ENCODE measurements at places on chromosomes 11 and 22.

GRCh38 chr11:1667121-1667850 is 29.7 kb upstream of the KRTAP5-6 start:
- DNase-seq, result no peak

DNA sequence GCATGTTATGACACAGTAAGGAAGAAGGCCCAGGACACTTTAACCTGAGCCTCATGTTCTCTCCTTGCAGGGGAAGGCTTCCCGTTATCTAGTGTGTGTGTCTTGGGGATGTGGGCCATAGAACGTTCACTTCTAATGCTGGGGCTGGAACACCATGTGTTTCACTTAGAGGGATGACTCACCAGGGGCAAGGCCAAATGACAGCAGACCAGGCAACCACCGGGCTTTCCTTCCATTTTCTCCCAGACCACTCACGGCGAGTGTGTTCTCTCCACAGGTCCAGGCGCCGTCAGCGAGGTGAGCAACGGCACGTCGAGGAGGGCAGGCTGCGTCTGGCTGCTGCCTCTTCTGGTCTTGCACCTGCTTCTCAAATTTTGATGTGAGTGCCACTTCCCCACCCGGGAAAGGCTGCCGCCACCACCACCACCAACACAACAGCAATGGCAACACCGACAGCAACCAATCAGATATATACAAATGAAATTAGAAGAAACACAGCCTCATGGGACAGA is 964.4 kb downstream of the NTM start:
- no peak for DNase-seq

- no peak for DNase-seq
Measured at GRCh38 chr11:46625406-46625805, 8.1 kb downstream of the ATG13 start.

GRCh38 chr11:74980634-74981033 is 8.1 kb upstream of the NEU3 start:
- DNase-seq, result no peak

DNA sequence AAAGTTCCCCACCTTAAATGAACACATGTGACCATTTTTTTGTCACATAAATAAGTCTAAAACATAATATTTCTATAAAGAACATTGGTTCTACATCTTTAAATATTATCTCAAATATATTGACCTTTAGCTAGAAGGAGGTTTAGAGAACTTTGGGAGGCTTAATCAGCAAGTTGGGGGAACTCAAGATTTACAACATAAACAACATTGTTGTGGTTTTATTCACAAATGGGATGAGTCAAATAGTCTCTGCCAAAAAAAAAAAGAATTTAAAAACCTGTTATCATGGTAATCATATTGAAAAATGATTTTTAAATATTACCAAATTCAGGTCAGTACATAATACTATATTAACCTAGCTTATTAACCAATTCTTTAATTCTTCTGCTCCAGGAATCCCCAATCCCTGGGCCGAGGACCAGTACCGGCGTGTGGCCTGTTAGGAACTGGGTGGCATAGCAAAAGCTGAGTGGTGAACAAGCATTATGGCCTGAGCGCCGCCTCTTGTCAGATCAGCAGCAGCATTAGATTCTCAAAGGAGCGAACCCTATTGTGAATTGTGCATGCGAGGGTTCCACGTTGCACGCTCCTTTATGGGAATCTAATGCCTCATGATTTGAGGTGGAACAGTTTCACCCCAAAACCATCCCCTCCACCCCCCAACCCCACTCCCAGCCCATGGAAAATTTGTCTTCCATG is 98.2 kb downstream of the RDX start:
- DNase-seq, result no peak

GRCh38 chr11:121456151-121456550 is 3.4 kb upstream of the SORL1-AS1 start:
- no peak for DNase-seq

- no peak for DNase-seq
Measured at GRCh38 chr11:130340671-130341319, 26.1 kb upstream of the ZBTB44 start.

- no peak for DNase-seq
Measured at GRCh38 chr11:83299681-83300080, 13.5 kb upstream of the CCDC90B start.

DNA sequence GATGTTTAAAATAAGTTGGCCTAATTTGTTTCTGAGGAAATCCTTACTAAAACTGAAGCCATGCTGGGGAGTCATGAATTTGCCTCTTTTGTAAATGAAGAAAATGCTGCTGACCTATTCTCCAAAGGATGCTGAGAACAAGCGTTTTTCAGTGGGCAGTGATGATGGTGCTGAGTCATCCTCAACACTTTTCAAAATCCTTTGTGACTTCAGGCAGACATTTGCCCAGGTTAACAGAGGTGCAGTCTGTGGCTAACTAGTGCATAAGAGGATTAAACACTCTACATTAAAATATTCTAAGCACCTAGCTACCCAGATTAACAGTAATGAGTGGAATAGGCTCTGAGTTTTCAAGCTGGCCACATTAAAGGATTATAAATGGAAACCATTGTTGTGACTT is 509.0 kb downstream of the DLG2 start:
- DNase-seq, result no peak

GRCh38 chr11:36123336-36124101 is 165.7 kb downstream of the COMMD9 start:
- DNase-seq, result no peak

DNA sequence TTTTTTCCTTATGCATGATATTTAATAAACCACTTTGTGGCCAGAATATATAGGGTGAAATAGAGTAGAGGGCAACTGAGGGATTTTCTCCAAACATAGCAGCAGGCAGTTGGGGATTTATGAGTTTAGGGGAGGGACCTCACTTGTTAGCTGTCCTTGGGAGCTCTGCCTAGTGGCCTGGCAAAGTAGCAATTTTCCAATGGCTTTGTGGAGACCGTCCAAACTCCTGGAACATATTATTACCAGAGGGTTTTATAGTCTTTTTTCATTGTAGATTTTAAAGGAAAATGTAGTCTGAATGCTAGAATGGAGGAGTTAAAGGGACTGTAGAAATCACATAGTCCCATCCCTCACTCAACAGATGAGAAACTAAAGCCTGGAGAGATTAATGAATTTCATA is 32.3 kb downstream of the AMOTL1 start:
- DNase-seq, result no peak

DNA sequence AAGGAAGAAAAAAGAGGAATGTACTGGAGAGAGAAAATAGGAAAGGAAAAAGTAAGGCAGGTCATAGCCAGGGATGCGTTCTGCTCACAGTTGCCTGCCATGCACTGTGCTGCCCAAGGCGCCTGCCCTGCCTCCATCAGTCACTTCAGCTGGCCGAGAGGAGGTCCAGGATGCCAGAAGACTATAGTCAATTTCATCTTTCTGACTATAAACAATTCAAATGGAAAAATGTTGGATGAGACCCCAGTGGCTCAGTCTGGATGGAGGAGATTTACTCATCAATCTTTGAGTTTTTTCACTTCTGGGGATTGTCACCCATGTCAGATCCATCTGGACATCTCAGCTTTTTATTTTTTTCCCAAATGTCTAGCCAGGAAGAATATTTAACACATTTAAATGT is 36.7 kb upstream of the CLMP start:
- DNase-seq, result no peak

GRCh38 chr22:43465291-43466015 is 53.6 kb downstream of the MPPED1 start:
- no peak for DNase-seq

- DNase-seq, result no peak
Measured at GRCh38 chr11:31780078-31780477, 31.0 kb downstream of the PAX6 start.

- no peak for DNase-seq
Measured at GRCh38 chr11:121421149-121421901, 30.8 kb upstream of the SORL1 start.

GRCh38 chr11:25094085-25094802 is 597.4 kb downstream of the LUZP2 start:
- no peak for DNase-seq

DNA sequence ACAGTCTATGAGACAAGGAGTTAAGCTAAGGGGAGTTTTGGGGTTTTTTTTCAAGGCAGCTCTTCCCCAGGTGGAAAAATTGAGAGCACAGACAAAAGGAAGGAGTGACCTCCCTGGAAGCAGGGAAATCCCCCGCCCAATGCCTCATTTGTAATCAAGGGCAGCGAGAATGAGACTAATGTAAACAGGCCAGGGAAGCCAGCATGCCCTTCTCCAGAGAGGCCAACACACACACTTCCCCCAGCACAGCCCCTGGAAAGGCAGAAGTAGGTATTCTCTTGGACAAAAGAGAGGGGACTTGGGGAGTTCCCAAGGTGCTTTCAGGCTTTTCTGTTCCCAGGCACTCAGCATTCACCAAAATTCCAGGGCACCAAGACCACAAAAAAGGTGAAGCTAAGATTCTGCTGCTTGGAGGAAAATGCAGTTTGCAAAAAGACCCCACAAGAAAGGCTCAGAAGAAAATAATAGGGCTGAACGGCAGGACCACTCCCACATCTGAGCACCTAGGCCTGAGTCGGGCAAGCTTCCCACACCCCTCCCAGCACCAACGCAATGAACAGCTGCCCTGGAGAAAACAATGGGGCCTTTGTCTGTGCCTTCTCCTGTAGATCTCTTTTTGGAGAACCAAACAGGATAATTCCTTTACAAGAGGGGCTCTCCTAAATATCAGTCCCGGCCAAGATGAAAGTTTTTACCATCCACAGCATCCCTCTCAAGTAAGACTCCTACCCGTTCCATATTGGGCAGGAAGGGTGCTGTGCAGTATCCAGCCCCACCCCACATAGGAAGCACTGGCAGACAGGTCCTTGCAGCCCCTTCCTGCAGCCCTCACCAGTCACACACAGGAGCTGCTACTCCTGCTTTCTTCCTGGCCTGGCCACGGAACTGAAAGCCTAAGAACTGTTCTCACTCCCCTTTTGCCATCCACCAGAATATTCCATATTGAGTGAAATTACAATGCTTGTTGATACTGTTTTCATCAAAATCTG is 70.7 kb upstream of the AKIP1 start:
- DNase-seq, result no peak

DNA sequence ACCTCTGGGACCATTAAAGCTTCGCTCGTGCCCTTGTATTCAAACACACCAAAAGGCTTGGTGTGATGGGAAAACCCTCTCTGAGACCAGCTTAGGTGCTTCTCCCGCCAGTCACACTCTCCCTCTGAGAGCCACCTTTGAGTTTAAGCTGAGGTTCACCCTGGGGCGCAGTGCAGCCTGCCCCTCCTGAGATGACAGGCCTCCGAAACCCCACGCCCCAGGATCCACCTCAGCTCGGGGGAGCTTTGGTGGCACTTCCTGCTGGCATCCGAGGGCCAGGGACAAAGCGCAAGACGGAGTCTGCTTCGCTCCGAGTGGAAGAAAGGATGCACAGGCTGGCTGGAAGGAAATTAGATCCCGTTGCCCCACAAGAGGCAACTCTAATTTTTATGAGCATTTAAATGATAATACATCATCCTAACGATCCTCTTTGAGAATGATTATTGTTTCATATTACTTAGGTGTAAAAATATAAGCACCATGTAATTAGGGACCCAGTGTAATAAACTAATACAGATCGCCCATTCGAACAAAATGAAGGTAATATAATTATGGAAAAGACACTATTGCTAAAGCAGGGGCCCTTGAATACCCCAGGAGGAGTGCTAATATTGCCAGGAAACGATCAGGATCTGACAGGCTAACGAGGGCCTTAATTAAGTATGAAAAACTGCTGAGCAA is 134.7 kb downstream of the CEP164 start:
- no peak for DNase-seq

GRCh38 chr11:57083641-57084385 is 95.1 kb downstream of the OR5AK2 start:
- no peak for DNase-seq

- DNase-seq, result no peak
Measured at GRCh38 chr11:82557274-82557673, 176.4 kb downstream of the FAM181B start.

DNA sequence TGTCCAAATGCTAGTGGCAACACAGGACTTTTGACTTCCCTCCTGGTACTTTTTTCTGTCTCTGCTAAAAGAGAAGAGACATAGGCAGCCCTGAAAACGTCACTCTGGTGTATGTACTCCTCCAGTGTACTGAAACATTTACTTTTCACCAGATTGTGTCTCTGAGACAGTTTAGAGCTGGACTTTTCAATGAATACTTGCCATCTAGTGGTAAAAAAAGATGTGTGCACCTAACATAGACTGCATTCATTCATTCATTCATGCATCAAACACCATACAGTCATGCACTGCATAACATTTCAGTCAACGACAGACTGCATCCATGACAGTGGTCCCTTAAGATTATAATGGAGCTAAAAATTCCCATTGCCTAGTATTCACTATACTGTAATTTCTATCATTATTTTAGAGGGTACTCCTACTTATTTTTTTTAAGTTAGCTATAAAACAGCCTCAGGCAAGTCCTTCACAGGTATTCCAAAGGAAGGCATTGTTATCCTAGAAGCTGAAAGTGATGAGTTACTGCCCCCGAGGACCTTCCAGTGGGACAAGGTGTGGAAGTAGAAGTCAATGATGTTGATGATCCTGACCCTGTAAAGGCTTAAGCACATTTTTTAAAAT is 186.2 kb downstream of the SPON1 start:
- no peak for DNase-seq

- no peak for DNase-seq
Measured at GRCh38 chr11:128575174-128575960, 12.0 kb downstream of the ETS1 start.

Measured in activated naive CD4-positive, alpha-beta T cell (primary cell).